Spinal cord (tissue), 10 donors: ENCODE measurements at places on chromosomes 5 and 9. TPM values are rescaled to one million over a fixed set of nuclear protein-coding genes. Genes with fewer than 3 reads are reported as not detected.

Gene GABRA1
- total RNA-seq: 5.5 TPM

Gene SLC6A18
- total RNA-seq: not detected

Gene TMEM232
- 21.1 TPM for total RNA-seq

GRCh38 chr5:57776035-57776434, 293.4 kb upstream of the ACTBL2 start:
- no peaks in the 10 kb centered on the region for H3K27me3 ChIP-seq
- H3K4me3 ChIP-seq: no peak overlapping the region
- H3K36me3 ChIP-seq: no peaks in the 10 kb centered on the region
- H3K4me1 ChIP-seq: no peaks in the 10 kb centered on the region
- DNase-seq: no peak

- no peak overlapping the region for H3K4me3 ChIP-seq
- DNase-seq: peak; percentile 62
- H3K27ac ChIP-seq: no peak overlapping the region
- H3K36me3 ChIP-seq: no peaks in the 10 kb centered on the region
- peaks cover 3% of the 10 kb centered on the region for H3K4me1 ChIP-seq
- no peaks in the 10 kb centered on the region for H3K27me3 ChIP-seq
Observed at GRCh38 chr5:34551911-34552433, 104.2 kb upstream of the RAI14 start.

GRCh38 chr5:106262395-106262794, 1408.3 kb downstream of the EFNA5 start:
- H3K27ac ChIP-seq: no peak overlapping the region
- H3K4me3 ChIP-seq: no peak overlapping the region
- H3K27me3 ChIP-seq: no peaks in the 10 kb centered on the region

DNA sequence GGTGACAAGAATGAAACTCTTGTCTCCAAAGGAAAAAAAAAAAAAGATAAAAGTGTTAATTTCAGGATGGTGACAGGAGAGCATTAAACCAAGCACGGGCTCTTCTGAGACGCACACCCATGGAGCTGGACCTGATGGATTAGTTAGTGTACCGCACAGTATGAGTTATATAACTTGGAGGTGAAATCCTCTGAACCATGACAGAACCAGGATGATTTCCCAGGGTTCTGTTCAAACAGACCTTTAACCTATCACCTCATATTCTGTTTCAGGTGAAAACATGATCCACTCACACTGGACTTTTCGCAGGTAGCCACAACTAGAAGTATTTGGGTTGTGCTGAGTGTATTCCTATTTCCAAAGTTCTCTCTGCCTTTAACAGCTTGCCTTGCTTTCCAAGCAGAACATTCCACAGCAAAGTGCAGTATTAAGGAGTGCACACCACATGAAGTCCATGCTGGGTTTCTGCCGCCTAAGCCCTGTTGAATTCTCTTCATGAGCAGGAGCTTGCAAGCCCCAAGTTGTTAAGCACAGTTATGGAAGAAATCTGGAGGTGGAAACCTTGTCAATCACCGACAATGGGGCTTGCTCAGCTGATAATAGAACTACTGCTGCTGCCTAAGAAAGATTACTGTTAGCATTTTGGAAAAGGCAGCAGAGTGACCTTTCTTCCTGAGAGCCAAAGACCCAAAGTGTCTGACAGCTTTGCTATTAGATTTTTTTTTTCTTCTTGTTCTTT, 461.7 kb downstream of the TLE1 start:
- no peaks in the 10 kb centered on the region for H3K27me3 ChIP-seq
- peak; percentile 10 for DNase-seq
- no peak overlapping the region for H3K27ac ChIP-seq
- no peak overlapping the region for H3K4me3 ChIP-seq

Gene AFAP1L1
- 48.6 TPM for total RNA-seq

Gene SPINK14
- not detected for total RNA-seq

- no peaks in the 10 kb centered on the region for H3K27me3 ChIP-seq
- H3K27ac ChIP-seq: no peak overlapping the region
- no peak overlapping the region for H3K4me3 ChIP-seq
- H3K36me3 ChIP-seq: peaks cover 35% of the 10 kb centered on the region
- peaks cover 77% of the 10 kb centered on the region for H3K4me1 ChIP-seq
Observed at GRCh38 chr9:135886147-135886981, 21.0 kb downstream of the CAMSAP1 start.

GRCh38 chr5:18457255-18457654, 823.0 kb downstream of the TAF11L14 start:
- no peaks in the 10 kb centered on the region for H3K36me3 ChIP-seq
- H3K27ac ChIP-seq: no peak overlapping the region
- H3K4me3 ChIP-seq: no peak overlapping the region
- no peak for DNase-seq
- H3K4me1 ChIP-seq: no peaks in the 10 kb centered on the region

GRCh38 chr9:99029083-99029645, 75.7 kb upstream of the TGFBR1 start:
- H3K36me3 ChIP-seq: no peaks in the 10 kb centered on the region
- no peaks in the 10 kb centered on the region for H3K4me1 ChIP-seq
- H3K27me3 ChIP-seq: no peaks in the 10 kb centered on the region
- H3K27ac ChIP-seq: no peak overlapping the region

DNA sequence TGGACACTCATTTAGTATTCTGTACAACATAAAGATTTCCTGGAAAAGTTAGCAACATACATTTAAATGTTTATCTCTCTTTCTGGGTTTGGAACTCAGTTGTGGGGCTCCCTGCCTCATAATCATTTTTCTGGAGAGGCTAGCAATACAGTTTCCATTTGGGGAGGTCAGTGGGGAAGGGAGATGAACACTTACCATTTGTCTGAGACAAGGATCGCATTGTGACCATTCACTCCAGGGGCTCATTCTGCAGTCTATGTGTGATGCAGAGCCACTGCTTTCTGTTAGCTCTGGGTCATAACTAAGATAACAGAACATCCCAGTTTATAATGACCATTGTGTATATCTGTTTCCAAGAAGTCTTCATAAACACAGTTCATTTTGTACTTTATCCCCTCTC, 22.4 kb downstream of the C9 start:
- H3K27me3 ChIP-seq: no peaks in the 10 kb centered on the region
- no peak overlapping the region for H3K27ac ChIP-seq
- H3K36me3 ChIP-seq: no peaks in the 10 kb centered on the region

Gene SPINK7
- total RNA-seq: not detected

Gene TMEM203
- 28.5 TPM for total RNA-seq

DNA sequence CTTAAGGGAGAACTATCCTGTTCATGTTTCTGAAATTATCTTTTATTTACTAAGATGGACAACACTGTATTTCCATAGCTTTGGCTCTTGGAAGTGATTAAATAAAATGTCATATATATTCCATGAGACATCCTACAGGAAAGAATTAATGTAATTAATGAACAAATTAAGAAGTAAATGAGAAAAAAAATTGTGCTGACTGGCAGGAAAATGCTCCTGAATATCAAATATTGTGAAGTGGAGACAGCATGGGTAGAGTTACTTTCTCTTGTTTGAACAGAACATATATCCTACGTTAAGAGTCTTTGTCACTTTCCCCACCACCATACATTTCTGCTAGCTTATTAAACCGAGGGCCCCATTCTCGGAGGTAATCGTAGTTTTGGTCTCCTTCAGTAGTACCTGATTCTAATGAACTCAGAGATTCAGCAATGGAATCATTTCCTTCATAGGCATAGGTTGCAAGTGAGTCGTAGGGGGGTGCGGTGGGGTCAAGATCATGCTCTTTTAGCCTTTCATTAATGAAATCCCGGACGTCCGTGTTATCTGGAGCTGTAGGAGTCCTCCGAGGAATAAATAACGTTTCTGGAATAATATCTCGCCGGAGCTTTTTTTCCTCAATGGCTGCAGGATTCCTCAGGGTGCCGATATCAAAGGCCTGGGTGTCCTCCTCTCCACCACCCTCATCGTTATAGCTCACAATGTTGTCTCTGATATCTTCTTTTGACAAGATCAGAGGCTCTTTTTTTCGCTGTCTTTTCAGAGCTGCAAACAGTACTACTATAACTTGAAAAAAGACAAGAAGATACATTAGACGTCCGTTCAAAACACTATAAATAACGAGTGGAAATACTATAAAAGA, 157.2 kb downstream of the CDH10 start:
- DNase-seq: no peak
- H3K27me3 ChIP-seq: no peaks in the 10 kb centered on the region
- H3K36me3 ChIP-seq: no peaks in the 10 kb centered on the region

DNA sequence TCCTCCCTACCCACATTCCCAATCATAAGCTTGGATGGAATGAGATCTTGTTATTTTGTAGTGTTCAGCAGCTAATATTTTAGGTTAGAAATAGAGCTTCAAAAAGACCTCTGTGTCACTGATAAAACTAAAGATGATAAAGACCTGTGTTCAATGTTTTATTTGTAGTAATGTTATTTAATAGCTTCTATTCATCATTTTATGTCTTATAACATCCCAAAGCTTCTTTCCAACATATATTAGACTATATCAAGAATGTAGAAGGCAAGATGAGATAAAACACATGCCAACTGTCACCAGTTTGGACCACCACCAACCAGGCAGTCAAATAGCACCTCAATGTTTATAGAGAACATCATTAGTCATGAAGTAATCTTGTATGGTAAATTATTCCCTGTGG, 409.5 kb upstream of the ITGA1 start:
- no peak overlapping the region for H3K4me3 ChIP-seq
- no peak for DNase-seq
- no peak overlapping the region for H3K27ac ChIP-seq
- H3K27me3 ChIP-seq: no peaks in the 10 kb centered on the region
- H3K36me3 ChIP-seq: no peaks in the 10 kb centered on the region
- no peaks in the 10 kb centered on the region for H3K4me1 ChIP-seq

DNA sequence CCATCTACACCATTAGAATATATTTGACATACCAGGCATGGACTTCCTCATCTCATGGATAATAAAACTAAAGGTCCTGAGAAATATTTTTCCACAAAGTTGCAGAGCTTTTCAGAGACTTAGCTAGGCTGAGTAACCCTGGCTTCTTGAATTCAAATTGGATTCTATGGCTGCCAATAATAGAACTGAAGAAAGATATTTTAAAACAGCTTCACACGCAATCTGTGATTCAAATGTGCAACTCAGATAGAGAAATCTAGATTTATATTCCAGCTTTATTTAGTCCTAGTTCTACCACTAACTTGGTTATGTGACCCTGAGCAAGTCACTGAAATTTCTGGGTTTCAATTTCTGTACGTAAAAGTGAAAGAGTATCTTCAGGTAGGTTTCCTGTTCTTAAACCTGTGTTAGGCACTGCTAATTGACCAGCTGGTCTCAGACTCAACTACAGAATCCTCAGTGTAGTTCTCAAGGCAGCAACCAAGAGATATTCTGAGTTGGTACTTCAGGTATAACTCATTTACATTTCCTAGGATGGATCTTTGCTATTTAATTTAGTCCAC, 235.3 kb downstream of the GABRB2 start:
- no peaks in the 10 kb centered on the region for H3K27me3 ChIP-seq
- H3K4me3 ChIP-seq: no peak overlapping the region
- H3K4me1 ChIP-seq: no peaks in the 10 kb centered on the region
- no peak overlapping the region for H3K27ac ChIP-seq
- no peaks in the 10 kb centered on the region for H3K36me3 ChIP-seq

GRCh38 chr9:98227883-98228282, 27.6 kb downstream of the TBC1D2 start:
- no peak overlapping the region for H3K4me3 ChIP-seq
- peaks cover 2% of the 10 kb centered on the region for H3K36me3 ChIP-seq
- H3K27me3 ChIP-seq: no peaks in the 10 kb centered on the region
- DNase-seq: no peak

DNA sequence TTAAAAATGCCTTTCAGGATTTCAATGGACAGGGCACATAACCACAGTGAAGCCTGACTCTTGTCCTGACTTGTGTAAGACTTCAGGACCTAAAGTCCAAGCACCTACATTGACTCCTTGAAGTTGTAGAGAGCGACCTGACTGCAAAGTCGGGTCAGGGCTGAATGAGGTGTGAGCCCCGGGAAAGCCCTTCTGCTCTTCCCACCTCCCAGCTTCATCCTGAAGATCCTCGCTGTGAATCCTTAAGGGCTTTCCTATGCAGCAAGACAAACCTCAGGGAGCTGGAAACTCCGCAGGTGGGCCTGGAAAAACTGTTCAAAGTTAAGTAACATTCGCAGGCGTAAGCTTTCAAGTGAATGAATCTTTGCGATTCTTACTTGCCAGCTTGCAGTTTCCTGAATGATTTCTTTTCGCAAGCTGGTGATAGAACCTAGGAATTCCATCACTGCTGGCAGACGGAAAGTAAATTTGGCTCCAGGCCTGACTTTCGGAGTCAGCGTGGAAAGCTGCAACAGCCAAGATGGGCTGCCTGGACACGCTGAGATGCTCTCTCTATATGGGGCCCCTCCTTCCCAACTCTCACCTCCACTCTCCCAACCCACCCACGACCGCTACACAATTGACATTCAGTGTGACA, 10.9 kb downstream of the SEMA5A start:
- no peak overlapping the region for H3K4me3 ChIP-seq
- no peaks in the 10 kb centered on the region for H3K27me3 ChIP-seq
- H3K36me3 ChIP-seq: no peaks in the 10 kb centered on the region

GRCh38 chr9:11163843-11164242, 551.0 kb upstream of the PTPRD start:
- no peak overlapping the region for H3K4me3 ChIP-seq
- no peaks in the 10 kb centered on the region for H3K27me3 ChIP-seq
- H3K27ac ChIP-seq: no peak overlapping the region
- DNase-seq: no peak
- H3K4me1 ChIP-seq: no peaks in the 10 kb centered on the region

DNA sequence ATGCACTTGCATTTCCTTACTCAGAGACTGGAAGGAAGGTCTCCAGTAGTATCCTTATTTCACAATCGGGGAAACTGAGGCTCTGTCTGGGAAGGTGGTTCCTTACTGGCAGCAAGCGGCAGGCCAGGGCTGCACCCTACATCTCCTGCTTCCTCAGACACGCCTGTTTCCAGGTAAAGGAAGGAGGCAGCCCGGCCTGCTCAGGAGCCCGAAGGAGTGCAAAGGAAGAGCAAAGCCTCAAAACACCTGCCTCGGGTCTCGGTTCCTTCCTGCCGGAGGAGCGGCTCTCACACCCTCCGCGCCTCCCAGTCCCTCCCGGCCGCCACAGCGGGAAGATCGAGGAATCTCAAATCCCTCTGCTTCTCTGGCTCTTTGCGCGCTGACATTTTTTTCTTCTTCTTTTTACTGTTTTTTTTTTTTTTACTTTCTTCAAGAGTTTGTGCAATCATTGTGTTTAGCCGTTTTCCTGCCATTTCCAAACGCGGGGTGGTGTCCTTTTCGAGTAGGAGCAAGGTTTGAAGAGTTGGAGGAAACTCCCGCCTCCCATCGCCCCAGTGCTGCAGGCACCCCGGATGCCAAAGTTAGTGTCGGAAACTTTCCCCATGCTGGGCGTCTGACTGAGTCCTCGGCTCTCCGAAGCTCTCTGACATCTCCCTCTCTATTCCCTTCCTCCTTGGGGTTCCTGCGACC, 1.0 kb downstream of the GGTA1 start:
- H3K4me1 ChIP-seq: peaks cover 29% of the 10 kb centered on the region
- H3K27me3 ChIP-seq: peaks cover 31% of the 10 kb centered on the region
- no peak for DNase-seq
- peak overlapping the region; percentile 43 for H3K4me3 ChIP-seq
- H3K27ac ChIP-seq: peak overlapping the region; percentile 47
